ENCODE measurements at places on chromosomes 16 and 17. TPM values are rescaled to one million over a fixed set of nuclear protein-coding genes. Genes with fewer than 3 reads are reported as not detected.

INCA1 gene
- total RNA-seq, result 4.2 TPM

GPS2 gene
- 53.8 TPM for total RNA-seq

MMP2 gene
- total RNA-seq, result 32.8 TPM

CHST6 gene
- 5.6 TPM for total RNA-seq

PMP22 gene
- total RNA-seq, result 40.4 TPM

CA5A gene
- total RNA-seq, result not detected

NOTUM gene
- 0.57 TPM for total RNA-seq

DNA sequence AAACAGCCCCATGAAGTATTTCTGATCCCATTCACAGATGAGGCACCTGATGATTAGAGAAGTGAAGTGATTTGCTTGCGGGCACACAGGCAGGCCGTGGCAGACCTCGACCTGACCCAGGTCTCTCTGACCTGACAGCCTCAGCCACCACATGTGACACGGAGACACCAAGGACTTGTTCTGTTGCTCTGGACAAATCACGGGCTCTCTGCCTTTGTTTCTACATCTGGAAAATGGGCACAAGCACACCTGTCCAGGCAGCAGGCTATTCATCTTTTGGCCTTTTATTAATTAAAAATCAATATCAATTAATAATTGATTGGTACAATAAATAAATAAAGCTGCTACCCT is 3.4 kb downstream of the MAP3K14 start:
- no peak for DNase-seq

- DNase-seq, result no peak
Observed at GRCh38 chr17:31074772-31075555, 19.8 kb upstream of the NF1 start.

GRCh38 chr16:11681976-11682654 is 13.9 kb downstream of the SNN start:
- peak; percentile 71 for DNase-seq

- no peak for DNase-seq
Observed at GRCh38 chr17:6532441-6532885, 23.9 kb downstream of the PITPNM3 start.

DNA sequence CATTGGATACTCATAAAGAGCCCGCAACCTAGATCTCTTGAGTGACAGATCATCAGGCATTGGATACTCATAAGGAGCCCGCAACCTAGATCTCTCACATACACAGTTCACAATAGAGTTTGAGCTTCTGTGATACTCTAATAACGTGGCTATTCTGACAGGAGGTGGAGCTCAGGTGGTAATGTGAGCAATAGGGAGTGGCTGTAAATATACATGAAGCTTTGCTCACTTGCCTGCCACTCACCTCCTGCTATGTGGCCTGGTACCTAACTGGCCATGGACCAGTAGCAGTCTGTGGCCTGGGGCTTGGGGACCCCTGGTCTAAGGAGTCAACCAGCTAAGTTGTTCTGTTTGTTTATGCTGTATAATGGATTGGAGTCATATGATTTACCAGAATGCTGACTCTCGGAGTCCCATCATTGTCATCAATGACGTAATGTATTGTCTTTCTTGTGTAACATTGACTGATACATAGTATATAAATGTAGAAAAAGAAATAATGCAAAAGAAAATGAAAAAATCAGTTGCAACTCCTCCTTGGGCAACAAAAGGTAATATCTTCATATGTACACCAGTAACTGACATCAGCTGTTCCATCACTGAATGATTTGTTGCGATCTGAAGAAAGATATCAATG is 17.5 kb downstream of the ABCA9 start:
- DNase-seq, result no peak

DNA sequence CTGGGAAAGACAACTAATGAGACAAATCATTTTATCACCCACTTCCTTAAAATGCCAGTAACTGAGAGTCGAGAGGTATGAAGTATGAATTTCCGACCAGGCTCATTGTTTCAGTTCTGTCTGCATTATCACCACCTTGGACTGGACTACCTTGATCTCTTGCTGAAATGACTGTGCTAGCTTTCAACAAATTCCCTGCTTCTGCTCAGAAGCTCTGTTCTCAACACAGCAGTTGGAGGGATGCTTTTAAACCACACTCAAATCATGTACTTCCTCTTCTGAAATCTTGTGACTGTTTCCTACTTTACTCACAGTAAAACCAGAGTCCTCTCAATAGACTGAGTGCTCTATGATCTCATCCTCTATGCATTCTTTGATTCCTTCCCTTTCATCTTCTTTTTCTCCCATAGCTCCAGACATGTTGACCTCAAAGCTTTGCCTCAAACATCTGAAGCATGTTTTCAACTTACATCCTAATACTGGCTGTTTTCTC is 195.8 kb downstream of the KCNJ2 start:
- no peak for DNase-seq

- peak; percentile 62 for DNase-seq
Observed at GRCh38 chr16:57092786-57093411, 516 bp downstream of the CPNE2 start.

DNA sequence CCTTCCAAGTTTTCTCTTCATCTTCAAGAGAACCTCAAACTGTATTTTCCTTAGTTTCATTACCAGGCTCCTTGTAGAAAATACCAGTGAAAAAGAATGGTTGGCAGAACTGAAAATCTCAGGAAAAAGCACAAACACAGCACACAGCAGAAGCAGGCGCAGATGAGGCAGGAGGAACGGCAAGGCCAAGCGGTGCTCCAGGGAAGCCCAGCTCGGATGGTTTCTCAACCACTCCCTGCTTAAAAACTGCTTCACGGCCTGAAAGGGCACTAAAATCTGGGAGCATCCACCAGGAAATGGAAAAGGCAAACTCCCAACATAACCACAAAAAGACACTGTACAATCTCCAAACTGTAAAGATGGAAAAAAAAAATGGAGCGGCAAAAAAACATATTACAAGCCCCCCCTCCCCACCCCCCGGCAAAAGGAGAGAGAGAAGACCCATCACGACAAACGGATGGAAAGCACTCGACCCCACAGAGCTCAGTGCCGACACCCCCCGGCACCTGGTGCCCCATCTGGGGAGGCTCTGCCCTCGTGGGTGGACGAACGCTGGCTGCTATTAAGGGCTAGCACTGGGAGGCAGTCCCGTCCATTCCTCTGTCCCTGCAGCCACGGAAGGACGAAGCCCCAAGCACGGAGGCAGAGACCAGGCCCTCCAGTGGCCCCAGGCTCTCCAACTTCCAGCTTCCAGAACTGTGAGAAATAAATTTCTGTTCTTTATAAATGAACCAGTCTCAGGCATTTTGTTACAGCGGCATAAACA is 127.5 kb downstream of the ZNF778 start:
- no peak for DNase-seq

DNA sequence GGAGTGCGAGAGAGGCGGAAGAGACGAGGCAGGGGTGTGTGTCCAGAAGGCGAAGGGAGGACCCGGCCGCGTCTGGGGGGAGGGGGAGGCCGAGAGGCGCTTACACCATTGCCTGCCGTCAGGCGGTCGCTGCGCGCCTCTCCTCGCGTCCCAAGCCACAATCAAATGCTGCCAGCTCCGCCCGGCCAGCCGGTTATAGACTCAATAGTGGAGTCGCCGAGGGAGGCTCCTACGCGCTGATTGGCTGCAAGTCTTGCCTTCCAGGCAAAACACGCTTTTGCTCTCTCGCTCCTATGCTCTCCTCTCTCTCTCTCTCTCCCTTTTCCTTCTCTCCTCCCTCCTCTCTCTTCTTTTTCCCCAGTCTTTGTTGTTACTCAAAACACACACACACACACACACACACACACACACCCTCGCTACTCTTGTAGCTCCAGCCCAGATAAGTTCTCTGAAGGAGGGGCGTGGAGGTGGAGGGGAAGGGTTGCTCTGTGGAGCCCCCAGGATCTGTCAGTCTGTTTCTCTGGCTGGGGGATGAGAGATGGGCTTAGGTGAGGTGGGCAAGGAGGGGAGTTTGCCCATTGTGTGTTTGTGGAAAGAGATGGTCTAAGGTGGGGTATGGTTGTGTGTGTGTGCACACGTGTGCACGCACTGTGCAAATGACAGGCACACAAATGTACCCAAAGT is at the start of gene DLX3:
Gene DLX3, minus strand, starts transcription at position 170 of the 684 bp plus-strand sequence. CDS start 226 bp downstream, outside the sequence.
- peak; percentile 75 for DNase-seq

DNA sequence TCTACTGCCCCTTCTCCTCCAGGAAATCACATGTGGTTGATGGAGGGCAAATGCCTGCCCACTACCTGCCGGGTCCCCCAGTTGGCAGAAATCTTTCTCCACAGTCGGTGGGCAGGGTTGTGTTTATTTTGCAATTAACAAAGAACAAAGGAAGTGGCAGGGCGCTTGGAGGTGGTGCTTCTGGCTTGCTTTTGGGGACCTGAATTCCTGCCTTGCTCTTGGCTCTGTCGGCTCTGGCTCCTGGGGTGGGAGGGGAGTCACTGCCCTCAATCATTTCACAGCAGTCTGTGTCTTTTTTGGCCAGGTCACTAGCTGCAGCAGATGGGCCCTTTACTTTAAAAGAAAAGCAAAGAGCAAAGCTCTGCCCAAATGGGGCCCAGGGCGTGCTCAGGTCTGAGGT is 69.2 kb downstream of the C16orf78 start:
- no peak for DNase-seq

DNA sequence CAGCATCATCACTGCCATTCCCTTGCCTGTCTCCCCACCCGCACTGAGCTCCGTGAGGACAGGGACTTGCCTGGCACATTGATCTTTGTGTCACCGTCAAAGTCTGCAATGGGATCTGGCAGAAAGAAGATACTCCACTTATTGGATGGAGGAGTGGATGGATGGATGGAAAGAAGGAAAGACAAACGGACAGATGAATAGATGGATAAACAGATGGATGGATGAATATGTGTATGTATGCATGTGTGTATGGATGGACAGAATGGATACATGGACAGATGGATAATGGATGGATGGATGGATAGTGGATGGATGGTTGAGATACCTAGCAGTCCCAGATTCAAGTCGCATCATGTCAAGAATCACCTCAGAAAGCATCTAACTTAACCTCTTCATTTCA is 99.9 kb downstream of the SDK2 start:
- DNase-seq, result no peak

DNA sequence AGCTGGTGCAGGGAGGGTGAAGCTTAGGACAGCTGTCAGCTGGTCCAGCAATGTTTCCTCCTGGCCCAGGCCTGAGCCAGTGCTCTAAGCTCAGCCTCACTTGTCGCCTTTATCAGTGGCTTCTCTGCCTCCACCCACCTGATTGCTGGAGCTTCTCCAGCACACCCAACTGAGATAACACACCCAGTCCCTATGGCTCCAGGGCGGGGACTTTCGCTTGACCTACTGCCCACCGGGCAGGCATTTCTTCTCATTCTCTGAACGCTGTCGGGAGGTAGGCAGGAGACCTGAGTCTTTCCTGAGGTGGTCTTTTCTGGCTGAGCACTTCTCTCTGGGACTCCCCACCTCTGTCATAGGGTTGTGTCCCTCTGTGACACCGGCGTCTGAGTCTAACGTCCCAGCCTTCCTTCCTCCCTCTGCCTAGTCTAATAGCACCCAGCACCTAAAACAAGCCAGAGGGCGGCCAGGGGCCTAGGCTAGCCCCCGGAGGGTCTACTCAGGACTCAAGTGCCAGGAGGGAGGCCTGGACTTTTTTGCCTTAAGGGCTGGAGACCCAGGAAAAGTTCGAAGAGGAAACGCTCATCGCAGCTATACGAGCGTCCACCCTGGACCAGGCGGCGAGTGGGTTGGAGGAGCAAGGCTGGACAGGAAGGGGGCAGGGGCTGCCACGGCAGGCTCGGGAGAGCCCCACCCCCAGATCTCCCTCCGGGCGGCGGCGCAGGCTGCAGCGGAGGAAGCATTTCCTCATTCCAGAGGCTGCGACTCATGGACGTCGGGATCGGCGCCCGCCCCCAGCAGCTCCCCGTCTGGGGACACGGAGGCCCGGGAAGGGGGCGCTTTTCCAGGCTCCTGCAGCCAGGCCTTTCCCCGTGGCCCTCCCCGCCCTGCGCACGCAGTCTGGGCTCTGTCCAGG is 756 bp downstream of the TAX1BP3 start:
- DNase-seq, result peak; percentile 92

GRCh38 chr16:24775455-24775854 is 46.0 kb downstream of the TNRC6A start:
- peak; percentile 59 for DNase-seq

DNA sequence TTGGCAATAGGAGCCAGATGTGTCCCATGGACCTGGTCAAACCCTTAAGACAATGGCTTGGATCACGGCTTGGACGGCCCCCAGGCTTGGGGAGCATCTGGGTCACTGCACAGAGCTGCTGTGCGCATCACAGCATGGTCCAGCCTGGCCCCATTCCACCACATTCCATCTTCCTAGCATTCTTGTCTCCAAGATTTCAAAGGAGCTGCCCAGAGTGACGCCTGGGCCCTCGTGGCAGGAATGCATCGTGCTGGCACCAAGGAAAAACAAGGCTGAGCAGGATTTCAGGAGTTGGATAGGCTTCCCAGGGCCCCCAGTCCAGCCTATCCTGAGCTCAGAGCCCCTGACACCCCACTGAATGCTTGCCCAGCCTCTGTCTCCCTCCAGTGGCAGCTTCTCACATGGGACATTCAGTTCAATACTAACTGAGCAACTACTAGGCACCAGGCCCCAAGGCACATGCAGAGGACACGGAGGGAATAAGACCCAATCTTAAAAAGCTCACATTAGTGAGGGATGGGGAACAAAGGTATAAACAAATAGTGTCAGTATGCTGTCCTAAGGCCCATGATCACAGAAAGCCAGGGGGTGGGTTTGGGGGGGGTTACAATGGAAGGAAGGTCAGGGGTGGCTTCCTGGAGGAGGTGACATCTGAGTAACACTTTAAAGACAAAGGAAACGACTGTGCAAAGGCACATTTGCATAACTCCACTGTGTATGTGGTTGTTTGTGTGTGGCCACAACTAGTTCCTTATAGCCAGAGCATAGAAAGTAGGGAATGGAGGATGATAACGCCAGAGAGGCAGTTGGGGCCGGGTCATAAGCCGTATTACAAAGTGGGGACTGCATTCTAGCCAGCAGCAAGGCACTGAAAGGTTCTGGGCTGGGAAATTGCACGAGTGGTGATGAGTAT is 34.1 kb downstream of the TK2 start:
- DNase-seq, result no peak

DNA sequence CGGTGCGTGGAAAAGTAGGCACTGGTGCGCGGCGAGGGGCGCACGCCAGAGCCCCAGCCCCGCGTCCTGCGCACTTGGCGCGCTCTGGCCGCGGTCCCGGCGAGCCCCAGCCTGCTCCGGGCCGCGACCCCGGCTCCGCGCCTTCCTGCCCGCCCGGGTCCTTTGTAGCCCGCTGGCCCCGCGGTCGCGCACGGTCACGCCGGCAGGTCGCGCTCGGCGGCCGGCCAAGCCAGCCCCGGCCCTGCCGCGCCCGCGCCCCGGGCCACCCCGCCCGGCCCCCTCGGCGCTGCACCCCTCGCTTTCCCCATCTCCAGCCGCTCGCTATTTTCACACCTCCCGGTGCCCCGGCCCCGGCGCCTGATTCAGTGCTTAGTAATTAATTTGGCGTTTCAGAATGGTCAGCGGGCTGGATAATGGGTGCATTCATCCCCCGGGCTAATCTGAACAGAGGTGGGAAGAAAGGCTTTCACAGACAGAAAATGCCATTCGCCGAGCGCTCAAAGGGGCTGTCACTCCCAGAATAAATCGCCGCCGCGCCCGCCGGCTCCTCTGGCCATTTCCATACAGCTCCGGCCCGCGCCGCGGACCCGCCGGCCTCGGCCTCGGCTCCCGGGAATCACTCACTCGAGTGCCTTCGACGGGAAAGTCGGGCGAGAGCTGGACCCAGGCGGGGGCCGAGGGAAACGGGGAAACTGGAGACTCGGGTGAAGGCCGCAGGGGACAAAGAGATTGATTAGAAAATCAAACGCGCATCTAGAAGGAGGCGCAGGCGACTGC is 17.8 kb upstream of the NTN1 start:
- DNase-seq, result no peak

Measured in colonic mucosa (tissue), 4 donors.